Stimulated activated CD4-positive, alpha-beta T cell treated with anti-CD3 and anti-CD28 coated beads, Interleukin-12 subunit alpha, Interleukin-12 subunit beta, amount 100 ng/mL, for 48 hours (primary cell): ENCODE measurements at places on chromosomes 12 and 14.

- no peak for DNase-seq
These were observed 98.0 kb downstream of the KCNH5 start for GRCh38 chr14:62947301-62947700.

GRCh38 chr12:123546281-123546680 is 12.8 kb upstream of the RILPL1 start:
- no peak for DNase-seq

DNA sequence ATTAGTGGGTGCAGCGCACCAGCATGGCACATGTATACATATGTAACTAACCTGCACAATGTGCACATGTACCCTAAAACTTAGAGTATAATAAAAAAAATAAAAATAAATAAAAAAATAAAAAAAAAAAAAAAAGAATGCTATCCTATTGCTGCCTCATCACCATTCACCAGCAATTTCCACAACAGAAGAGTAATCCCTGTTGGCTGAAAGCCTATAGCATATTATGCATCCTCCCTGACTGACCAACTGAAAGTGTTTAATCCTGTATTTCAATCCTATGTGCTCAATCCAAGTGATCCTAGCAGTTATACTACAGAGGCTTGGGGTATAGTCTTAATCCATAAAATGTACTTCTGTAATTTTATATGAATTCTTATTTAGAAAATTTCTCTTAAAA is 18.5 kb downstream of the DICER1 start:
- no peak for DNase-seq

GRCh38 chr14:33986804-33987203 is 35.9 kb upstream of the EGLN3 start:
- DNase-seq = no peak

DNA sequence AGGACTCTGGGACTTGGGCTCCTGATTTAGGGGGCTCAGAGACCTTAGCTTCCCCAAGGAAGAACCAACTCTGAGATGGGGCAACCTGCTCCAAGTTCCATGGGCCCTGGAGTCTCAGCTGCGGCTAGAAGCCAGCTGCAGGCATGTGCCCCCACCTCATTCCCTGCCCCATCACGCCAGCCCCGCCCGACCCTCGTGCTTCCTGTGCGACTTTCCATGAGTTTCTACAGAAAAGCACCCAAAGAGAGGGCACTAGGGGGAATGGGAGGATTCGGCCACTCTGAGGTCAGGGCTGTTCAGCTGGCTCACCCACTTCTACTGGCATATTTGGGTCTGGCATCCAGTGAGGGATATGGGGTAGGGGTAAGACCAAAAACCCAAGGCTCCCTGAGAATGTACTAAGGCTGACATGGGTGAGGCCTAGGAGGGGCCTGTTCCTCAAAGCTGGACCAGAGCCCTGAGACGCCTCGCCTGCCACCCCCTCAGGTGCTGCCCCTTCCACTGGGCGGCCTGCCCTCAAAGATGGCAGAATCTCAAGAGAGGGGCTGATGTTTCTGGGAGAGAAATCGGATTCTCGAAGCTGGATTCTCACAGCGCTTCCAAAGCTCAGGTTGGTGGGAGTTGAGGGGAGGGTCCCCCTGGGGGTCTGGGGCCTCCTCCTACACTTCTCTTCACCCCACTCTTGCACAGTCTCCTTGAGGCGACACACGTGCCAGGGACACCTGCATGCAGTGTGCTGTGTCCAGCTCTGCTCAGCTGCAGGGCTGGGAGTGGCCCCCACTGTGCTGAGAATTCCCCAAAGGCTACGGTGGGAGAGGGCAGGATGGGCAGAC is 22.1 kb downstream of the FAIM2 start:
- DNase-seq = no peak
